ENCODE measurements at places on chromosomes 6 and 20.

GRCh38 chr20:21936261-21936660, 230.8 kb downstream of the PAX1 start:
- DNase-seq = no peak

DNA sequence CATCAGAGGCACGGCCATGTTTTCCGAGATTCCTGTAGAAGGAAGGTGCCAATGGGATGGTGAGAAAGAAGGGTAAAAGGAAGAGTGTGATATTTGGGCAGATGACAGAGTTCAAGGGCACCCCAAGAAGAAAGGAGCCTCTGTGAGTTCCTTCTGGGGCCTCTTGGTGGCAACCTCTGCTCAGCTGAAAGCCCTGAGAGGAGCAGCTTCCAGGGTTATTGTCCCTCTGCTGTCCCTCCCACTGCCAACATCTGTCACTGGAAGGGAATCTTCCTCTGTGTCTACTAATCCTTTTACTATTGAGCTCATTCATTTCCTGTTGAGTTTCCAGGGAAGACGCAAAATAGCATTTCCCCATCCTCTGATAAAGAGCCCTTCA, 40.0 kb upstream of the KCNK16 start:
- DNase-seq = peak; percentile 8

- no peak for DNase-seq
Measured at GRCh38 chr20:63491078-63491477, 7.8 kb downstream of the EEF1A2 start.

DNA sequence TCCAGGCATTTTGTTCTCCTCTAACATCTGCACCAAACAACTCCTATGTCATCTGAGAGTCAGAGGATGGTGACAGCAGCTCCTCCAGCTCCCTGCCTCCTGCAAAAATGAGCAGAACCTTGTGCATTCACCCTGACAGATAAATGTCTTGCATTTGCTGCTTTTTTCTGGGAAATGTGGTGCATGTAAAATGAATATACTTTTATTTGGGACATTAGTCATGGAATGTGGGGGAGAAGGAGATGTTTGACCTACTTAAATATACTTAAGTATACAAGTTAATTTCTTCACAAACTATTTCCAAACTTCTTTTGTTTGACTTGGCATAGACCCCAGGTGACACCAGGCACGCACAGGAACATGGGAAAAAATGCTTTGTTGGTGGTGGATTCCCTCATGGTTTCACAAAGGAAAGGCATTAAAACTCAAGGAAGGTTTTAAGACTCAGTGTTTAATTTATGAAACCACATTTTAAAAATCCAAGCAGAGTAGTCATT, 181.8 kb upstream of the MCHR2 start:
- DNase-seq = no peak

DNA sequence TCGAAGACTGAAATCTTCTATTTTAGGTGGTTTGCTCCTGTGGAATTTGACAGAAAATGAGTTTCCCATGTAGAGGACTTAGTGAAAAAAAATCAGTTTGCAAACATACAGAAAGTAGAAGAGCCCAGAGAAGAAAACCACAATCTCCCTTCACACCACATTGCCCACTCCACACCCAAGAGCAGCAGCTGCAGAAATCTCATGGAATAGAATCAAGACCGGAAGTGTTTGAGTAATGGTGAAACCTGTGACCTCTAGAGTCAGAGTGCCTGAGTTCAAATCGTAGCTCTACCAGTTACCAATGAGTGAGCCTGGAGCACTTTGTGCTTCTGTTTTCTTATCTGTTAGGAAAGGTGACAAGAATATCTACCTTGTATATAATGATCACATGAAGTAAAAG, 4.6 kb downstream of the SIRPG start:
- no peak for DNase-seq

DNA sequence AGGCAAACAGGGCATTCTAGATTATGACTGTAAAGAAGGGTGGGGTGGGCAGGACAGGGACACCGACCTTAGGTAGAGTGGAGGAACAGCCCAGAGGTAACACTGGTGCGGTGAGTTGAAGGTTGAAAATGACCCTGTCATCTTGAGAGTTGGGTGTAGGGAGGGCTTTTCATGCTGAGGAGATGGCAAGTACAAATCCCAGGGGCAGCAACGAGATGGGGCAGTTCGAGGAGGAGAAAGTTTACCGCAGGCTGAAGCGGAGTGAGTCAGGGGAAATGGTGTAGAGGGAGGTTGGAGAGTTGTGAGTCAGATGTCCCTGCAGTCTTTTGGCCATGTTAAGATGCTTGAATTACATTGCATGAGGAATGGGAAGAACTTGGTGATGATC, 101.1 kb downstream of the HIVEP1 start:
- DNase-seq = no peak

DNA sequence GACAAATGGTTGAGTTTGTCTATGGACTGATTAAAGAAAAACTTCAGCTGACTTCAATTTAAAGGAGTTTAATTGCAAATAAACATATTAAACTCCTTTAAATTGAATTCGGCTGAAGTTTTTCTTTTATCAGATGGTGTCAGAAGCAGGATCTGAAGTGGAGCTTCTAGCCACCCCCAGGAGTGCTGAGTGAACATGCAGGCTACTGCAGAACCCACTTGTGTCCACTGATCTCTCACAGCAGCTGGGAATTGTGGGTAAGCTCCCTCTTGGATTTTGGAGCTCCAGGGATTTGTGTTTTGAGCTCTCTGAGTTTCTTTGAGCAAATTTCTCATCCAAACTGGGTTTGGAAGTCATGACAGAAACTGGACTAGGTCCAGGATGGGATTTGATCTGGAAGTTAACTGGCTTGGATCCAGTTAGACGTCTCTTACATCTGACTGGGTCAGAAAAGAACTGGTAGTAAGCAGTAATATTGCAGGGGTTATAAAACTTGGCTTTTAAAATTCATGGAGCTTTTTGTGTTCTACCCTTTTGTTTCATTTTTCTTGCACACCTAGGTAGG, 95.8 kb upstream of the UST start:
- DNase-seq = no peak

DNA sequence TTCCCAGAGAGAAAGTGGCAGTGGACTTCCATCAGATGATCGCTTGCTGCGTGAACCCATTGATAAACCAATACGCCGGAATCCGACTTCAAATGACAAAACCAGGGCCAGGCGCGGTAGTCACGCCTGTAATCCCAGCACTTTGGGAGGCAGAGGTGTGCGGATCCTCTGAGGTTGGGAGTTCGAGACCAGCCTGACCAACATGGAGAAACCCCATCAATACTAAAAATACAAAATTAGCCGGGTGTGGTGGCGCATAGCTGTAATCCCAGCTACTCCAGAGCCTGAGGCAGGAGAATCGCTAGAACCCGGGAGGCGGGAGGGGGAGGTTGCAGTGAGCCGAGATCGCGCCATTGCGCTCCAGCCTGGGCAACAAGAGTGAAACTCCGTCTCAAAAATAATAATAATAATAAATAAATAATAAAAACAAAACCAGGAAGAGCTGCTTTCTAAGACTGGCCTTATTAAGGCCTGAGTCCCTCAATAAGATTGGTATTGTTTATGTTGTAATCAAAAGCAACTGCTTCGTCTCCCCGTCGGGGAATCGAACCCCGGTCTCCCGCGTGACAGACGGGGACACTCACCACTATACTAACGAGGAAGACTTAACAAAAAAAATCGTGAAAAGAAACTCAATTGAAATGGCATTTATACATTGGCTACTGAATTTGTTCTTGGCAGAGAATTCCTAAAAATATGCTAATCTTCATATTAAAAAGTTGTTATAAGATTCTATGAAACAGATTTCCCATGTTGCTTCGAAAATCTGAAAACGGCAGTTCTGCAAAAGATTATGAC, 110.2 kb upstream of the ZNF184 start:
- DNase-seq = peak; percentile 46

DNA sequence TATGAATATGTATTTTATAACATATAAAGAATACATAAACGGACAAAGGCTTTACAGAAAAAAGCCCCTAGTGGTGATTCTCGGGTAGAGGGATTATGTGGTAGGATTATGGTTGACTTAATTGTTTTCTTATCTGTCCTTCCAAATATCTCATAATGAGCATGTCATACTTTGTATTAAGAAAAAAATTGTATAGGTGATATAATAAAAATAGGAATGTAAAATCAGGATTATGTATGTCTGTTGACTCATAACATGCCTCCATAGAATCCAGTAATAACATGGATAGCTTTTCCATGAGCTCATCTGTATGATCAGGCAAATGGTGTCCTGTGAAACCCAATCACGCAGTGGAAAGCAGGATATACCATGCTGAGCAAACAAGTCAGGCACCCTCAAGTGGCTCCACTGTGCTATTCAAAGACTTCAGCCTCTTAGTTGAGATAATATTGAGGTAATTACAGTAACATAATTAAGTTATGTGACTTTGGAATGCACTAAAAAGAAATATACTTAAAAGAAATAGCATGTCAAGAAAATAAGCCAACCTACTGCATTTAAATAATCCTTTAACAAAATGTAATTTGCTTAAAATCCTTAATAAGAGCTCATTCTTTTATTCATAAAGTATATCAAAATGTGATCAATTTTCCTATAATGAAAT, 39.6 kb upstream of the PRELID3B start:
- DNase-seq = no peak

- no peak for DNase-seq
Measured at GRCh38 chr6:21084656-21085055, 508.9 kb upstream of the SOX4 start.

- DNase-seq = no peak
Measured at GRCh38 chr6:155449450-155450239, 6.0 kb downstream of the NOX3 start.

GRCh38 chr6:14934844-14935243, 311.0 kb upstream of the JARID2 start:
- DNase-seq = no peak

DNA sequence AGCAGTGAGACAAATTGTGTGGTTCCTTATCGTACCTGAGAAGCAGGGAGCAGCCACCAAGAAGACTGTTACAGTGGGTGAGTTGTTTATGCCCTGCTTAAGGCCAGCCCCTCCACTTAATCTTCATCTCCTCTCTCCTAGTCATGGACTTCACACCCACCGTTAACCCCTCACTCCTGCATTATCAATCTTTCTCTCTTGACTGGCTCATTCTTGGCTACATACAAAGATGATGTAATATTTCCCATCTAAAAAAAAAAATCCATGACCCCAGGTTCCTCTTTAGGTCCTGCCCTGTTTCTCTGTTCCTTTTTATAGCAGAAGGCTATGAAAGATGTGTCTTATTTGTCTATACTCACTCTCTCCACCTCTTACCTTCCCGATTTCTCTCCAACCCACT, 72.4 kb downstream of the SHLD1 start:
- no peak for DNase-seq

- peak; percentile 86 for DNase-seq
Measured at GRCh38 chr6:134295953-134296553, 21.9 kb downstream of the SGK1 start.

DNA sequence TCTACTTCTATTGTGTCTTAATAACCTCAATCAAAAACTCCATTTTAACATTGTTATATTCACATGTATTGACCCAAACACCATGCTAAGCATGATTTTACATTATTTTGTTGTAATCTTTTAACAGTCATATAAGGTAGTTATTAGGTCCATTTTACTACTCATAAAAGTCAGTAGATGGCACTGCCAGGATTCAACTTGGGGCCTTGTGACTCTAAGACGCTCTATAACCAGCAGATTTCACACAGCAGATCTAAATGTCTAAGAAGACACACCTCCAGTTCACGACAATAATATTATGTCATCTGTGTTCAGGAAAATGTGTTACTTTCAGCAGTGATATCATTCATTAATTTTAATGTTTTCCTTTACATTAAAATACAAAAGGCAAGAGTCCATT, 88.0 kb downstream of the FRK start:
- no peak for DNase-seq

DNA sequence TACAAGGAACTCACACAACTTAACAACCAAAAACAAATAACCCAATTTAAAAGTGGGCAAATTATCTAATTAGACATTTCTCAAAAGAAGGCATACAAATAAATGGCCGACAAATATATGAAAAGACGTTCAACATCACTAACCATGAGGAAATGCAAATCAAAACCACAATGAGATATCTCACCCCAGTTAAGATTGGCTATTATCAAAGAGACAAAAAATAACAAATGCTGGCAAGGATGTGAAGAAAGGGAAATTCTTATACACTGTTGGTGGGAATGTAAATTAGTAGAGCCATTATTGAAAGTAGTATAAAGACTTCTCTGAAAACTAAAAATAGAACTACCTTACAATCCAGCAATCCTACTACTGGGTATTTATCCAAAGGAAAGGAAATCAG, 96.7 kb upstream of the SIRPG start:
- no peak for DNase-seq

- no peak for DNase-seq
Measured at GRCh38 chr6:99550046-99550748, 18.3 kb downstream of the CCNC start.

DNA sequence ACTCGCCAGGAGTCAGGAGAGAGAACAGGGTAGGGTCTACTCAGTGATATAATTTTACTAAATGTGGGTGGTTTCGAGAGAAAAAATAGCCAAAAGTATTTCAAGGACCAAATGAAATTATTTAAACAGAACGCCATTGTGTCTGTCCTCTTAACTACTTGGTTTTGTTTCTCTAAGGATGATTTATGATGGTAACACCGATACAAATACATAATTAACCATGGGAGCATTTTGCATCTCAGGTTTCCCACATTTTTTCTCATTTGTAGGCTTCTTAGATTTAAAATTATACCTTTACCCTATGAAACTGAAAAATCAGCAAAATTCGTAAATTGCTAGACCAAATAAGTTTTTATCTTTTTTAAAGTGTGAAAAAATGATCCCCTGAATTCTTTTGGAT, 188.2 kb downstream of the ZFP64 start:
- no peak for DNase-seq

DNA sequence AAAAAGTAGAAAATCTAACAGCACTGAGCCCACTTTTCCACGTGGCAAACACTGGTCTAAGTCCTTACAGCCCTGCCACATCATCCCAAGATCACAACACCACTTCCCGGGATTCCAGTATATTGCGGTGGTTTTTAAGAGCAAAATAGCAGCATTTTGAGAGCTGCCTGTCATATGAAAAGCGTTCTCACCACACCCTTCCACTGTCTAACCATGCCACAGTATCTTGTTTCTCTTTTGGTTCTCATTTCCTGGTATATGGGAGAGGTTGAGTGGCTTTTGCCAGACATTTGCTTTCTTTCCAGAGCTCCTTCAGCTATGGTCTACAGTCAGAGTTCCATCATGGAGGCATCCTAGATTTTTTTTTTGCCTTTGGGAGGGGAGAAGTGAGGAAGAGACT, 243.0 kb downstream of the TSHZ2 start:
- DNase-seq = no peak

GRCh38 chr6:97656236-97656635, 373.2 kb upstream of the MMS22L start:
- no peak for DNase-seq

DNA sequence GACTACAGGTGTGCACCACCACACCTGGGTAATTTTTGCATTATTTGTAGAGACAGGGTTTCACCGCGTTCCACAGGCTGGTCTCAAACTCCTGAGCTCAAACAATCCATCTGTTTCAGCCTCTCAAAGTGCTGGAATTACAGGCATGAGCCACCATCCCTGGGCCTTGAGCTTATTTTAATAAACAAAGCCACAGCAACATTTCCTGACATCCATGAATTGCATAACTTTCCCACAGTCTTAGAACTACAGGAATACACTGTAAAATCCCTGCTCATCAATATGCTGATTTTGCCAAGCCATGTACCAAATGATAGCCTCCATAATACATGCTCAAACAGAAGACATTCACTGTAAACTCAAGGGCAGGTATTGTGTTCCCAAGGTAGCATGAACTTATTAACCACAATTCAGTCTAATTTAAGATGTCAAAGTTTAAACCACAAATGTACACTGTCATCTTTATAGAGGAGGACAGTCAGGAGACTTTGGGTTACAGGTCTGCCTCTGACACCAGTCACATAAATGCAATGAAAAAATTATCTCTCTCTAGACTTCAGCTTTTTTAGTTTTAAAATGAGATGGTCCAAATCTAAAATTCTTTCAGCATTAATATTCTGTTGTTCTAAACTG, 40.0 kb downstream of the NUDT3 start:
- DNase-seq = no peak
